NCI-H69 (cell line): ENCODE measurements at places on chromosomes 5 and 9.
A peak's percentile ranks its signal among the peaks of the same experiment; 100 is the strongest.

GRCh38 chr5:178231539-178232123 is 971 bp downstream of the PHYKPL start:
- peak; percentile 44 for DNase-seq

DNA sequence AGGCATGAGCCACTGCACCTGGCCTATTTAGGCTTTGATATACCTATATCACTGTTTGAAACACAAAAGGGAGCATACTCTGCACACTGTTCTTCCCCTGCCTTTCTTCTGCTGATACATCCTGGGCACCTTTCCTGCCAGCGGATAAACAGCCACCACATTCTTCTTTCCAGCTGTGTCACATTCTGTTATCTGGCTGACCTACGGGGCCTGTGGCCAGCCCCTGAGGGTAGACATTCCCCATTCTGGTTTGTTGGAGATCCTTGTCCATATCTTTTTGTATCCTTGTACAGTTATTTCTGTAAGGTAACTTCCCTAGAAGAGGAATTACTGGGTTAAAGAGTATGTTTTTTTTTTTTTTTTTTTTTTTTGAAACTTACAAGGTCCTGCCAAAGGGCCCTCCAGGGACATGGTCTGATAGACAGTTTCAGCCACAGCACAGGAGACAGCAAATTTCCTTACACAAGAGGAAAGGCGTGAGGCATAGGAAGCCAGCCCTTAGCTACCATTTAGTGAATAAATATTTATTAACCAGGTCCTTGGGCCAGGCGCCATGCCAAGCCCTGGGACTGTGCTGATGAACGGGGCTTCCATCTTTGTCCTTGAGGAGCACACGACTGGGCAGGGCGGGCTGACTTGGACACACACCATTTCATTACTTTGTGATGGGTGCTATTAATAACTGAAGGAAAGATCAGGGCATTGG is 57.8 kb downstream of the ERGIC1 start:
- no peak for DNase-seq

GRCh38 chr5:157598350-157598936 is 22.9 kb upstream of the ADAM19 start:
- no peak for DNase-seq

GRCh38 chr5:111830333-111830732 is 73.3 kb upstream of the NREP start:
- peak; percentile 53 for DNase-seq

GRCh38 chr5:136055612-136056309 is 27.0 kb downstream of the TGFBI start:
- no peak for DNase-seq
